ENCODE measurements at places on chromosomes 3 and 15.

- DNase-seq: no peak
Measured at GRCh38 chr3:45677033-45677446, 12.2 kb upstream of the SACM1L start.

- no peak for DNase-seq
Measured at GRCh38 chr3:128322030-128323022, 144.4 kb downstream of the DNAJB8 start.

DNA sequence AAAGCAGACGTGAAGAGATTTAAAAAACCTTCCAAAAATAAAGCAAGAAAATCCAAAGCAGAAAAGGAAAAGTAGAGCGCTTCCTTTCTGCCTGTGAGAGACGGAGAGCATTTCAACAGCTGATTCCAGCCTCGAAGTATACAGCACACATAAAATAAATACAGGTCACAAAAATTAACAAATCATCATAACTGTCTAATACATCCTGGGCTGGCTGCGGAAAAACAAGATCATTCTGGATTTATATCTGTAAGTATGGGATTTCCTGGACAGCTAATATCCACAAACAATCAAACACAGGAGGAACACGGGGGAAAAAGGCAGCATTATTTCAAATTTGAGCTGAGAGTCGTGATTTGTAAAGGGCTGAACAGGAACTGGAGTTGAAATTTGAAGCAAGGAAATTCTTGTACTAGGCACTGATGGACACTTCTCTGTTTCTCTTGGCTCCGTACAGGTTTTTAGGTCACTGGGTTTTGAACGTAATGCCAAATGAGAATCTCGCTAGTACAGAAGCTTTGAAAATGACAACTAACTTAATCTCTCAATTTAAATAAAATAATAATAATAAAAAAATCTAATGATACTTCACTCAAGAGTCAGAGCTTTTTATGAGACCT lies 577.7 kb downstream of the FOXP1 start:
- DNase-seq: no peak

- DNase-seq: no peak
Measured at GRCh38 chr15:76988867-76989780, 5.8 kb upstream of the PSTPIP1 start.

DNA sequence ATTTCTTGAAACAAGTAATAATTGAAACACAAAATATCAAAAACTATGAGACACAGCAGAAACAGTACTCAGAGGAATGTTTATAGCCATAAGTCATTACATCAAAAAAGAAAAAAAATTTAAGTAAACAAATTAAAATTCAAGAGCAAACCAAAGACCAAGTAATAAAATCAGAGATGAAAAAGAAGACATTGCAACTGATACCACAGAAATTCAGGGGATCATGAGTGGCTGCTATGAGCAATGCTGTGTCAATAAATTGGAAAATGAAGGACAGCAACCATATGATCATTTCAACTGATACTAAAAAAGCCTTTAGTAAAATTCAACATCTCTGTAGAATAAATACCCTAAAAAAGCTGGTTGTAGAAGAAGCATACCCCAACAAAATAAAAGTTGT lies 644.1 kb upstream of the BCHE start:
- DNase-seq: no peak

DNA sequence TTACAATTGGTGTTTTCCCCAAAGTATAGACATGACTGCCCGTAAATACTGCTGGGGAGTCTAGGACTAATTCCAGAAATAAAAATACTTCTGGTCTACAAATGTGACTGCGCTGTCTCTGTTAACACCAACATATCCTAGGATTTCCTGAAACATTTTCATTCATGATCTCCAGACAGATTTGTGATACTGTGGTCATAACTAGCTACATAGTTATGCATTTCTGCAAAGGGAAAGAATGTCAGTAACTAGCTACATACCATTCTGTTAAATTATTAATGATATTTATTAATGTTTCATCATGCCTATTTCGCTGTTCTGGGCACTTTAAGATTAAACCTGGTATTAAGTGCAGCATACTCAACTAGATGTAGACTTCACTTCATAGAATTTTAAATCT lies 33.3 kb downstream of the SETD5 start:
- DNase-seq: no peak

DNA sequence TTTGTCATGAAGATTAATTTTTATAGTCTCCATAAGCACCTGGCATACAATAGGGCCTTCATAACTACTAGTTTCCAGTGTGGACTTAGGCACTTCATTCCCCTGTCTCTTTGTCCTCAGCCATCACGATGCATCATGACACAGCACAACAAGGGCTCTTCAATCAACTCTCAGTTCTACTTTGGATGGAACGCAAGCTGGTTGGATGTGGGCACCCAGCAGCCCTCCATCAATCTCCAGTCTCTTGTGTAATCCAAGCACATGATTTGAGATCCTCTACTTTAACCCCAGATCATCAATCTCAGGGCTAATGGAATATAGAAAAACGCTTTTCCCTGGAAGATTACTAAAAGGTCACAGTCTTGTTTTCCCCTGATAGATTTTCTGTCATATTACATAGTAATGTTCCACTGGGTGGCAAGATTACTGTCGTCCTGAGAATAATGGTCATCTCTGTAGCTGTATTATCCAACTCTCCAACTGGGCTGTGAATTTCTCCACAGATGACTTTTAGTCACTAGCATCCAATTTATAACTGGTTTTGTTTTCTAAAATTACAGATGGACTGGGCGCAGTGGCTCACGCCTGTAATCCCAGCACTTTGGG lies 22.9 kb upstream of the CHRNA7 start:
- no peak for DNase-seq

DNA sequence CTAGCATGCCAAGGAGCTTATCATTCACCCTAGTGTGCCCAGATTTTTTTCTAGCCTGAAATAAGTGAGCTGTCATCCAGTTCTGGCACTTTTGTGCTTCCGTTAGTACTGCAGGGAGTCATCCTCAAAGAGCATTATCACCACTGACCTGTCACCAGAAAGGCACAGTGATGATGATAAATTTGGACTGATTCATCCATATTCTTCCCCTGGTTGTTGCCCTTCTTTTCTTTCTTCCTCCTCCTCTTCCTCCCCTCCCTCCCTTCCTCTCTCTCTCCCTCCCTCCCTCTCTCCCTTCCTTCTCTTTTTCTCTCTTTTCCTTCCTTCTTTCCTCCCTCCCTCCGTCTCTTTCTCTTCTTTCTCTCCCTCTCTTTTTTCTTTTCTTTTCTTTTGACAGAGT lies 21.3 kb downstream of the SLC35G2 start:
- DNase-seq: no peak

DNA sequence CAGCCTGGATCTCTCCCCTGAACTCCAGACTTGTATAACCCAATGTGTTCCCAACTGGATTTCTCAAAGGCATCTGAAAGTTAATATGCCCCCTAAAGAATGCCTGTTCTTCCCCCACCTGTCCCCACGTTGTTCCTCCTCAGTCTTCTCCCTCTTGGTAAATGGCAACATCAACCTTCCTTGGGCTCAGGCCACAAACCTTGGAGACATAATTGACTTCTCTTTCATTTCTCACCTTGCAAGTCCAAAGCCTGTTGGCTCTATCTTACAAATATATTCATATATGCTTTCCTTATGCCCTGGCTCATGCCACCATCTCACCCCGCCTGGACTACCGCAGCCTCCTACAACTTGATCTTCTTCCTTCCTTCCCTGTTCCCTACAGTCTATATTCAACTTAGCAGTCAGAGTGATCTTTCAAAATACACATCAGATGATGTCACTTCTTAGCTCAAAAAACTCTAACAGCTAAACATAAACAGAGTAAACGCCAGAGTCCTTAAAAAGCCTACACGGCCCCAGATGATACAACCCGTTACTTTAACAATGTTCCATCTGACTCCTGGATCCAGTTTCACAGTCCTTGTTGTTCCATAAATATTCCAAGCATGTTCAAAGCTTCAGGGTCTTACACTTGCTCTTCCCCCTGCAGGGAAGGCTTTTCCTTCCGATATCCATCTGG lies 66.2 kb downstream of the ETV5 start:
- DNase-seq: no peak

DNA sequence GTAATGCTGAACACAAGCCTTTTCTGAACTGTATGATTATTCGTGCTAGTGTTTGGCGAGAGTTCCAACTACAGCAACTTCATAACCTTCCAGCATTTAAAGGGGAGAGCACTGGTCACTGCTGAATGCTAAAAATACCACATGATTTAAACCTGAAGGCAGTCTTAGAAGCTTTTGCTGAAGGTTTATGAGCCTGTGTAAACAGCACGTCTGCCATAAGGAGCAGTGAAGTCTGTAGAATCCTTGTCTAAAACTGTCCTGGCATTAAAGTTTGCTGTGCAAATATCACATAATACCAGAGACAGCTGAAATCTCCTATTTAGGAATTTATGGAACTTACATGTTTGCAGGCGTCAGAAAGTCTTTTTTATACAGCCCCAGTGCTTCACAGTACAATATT lies 5.9 kb downstream of the SATB1 start:
- DNase-seq: no peak

DNA sequence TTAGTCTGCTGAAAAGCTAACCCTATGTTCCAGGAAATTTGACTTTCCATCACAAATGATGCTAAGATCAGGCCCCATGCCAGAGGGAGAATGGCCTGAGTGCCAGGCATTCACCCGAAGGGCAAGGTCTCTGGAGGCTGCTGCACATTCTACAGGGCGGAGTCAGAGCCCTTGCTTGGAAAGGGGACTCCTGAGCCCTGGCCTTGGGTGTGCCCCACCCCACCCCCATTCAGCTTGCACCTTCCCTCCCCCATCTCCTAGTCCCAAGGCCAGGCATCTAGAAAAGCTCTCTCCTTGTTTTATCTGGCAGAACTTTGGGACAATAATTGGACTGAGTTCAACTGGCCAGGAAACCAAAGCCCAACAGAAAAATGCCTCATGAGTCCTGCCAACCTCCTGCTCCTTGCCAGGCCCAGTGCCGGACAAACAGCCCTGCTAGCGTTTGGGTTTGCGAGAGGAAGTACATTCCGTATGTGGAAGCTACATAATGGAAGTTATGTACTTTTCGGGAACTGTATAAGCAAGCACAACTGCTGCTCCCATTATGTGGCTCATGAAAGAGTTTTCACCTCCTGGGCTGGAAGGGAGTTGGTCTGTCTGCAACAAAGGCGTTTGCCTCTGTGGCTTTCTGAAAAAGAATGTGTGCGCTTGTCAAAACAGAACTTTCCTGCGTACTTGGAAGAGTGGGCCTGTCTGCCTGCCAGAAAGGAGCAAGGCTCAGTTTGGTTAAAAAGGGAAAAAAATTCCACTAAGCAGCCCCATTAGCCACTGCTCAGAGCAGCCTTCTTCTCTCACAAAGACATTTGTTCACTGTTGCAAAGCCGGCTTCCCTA lies 321.5 kb upstream of the CTNNB1 start:
- DNase-seq: peak; percentile 27

DNA sequence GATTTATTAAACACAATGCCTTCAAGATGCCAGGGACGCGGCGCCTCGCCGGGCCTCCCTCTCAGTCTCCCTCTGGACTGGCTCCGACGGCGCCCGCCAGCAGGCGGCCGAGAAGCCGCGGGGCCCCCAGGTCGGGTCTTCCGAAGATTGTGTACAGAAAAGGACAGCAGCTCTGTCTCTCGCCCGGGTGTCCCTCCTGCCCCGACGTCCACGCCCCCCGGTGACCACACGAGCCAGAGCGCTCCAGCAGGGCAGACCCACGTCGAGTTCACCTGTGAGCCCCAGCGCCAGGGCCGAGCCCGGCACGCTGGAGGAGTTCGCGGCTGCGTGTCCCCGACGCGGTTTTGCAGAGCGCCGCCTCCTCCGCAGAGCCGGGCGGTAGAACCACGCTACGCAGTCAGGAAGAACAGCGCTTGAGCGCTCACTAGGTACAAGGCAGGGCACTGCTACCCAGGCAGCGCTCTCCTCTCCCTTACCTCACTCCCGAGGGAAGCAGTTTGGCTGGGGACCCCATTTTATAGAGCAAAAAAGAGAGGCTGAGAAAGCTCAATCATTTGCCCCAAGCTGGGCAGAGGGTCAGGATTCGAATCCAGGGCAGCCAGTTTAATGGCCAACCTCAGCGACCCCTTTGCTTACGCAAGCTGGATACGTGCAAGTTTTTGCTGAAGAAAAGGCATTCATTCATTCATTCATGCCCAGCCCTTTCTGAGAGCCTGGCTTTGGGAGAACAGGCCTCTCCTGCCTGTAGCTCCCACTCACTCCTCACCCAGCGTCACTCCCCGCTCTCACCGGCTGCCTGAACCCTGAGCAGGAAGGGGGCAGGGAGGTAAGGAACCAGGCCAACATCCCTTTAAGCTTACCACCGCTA lies 3.0 kb upstream of the TLE3 start:
- no peak for DNase-seq

GRCh38 chr3:23019596-23020300 lies 183.4 kb upstream of the UBE2E2 start:
- no peak for DNase-seq

DNA sequence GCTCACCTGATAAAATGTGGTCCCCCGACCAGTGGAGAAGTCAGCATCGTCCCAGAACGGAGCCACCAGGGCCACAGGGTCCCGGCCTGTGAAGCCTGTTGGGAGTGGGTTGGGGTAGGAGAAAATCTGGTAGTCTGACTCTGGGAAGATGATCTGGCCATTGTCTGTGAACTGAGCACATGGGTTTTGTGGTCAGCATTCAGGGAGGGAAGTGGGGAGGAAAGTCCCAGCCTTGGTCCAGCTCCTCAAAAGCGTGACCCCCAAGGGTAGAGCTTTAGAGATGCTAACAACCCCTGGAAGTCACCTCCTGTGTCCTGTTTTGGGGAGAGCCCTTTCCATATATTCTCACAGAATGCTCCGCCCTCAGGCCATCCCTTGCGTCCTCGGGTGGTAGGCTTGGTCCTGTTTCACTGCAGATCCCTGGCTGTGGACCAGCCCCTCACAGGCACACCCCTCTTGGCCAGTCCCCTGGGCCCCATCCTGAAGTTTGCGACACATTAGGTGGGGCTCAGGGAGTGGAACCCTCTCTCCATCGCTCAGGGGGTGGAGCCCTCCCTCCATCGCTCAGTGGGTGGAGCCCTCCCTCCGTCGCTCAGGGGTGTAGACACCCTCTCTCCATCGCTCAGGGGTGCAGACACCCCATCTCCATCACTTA lies 40.0 kb downstream of the MUC4 start:
- no peak for DNase-seq

DNA sequence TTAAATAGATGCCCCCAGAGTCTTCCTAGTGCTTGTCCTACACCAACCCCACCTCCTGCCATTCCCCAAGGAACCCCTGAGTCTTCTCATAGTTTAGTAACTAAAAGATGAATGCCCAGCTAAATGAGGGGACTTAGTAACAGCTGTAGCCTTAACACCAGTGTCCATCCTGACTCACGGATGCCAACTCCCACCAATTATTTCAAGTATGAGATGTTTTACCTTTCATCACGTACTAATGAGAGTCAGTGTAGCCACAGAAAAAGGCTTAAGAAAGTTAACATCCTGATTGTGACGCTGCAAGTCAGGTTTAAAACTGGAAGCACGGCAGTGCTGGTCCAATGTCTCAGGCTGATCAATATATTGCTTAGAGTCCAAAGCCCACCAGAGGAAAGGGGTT lies 109.9 kb downstream of the FMN1 start:
- no peak for DNase-seq

DNA sequence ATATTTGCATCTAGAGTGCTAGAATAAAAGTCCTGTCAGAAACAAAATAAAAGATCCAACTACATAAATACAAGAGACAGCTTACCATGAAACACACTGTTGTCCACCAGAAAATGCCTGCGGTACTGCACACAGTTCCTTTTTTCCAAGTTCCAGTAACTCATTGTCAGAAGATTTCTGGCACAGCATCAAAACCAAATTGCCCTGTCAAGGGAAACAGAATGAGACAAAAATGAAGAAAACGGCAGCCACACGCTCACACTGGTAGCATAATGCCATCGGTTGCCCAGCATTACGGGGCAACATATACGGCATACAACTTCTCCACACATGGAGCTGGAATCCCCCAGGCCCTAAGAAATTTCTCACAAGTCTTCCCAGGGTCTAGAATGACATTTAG lies 40.8 kb downstream of the PLCH1 start:
- DNase-seq: peak; percentile 11
